ENCODE measurements at places on chromosomes 1 and 21.

- no peak for DNase-seq
Observed at GRCh38 chr1:213719462-213719861, 268.3 kb upstream of the PROX1 start.

DNA sequence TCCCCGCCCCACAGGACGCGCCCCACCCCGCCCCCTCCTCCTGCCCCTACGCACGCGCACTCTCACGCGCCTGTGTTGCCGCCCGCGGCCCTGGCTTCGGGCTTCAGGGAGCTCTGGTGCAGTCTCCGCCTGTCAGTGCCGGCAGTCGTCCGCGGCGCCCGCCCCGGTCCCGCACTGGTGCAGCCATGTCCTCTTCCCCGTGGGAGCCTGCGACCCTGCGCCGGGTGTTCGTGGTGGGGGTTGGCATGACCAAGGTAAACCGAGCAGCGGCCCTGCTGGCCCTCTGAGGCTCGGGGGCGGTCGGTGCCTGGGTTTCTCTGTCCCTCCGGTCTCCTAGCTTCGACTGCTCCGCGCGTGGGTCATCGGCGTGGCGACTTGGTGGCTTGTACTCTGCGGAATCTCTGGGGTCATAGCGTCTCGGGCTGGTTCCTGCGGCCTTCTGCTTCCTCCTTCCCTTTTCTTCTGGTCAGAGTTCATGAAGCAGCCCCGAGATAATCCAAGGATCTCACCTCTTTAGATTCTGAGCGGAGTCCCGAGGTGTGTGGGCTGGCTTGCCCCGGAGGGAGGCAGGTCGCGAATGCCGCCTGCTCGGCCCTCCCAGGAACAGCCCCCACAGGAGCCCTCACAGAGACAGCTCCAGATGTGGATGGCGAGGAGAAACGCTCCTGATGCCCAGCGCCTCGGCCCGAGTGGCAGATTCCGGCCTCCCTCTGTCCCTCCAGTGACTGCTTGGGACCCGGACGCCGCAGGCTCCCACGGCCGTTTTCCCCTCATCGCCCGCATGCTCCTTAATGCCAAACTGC, at the start of gene SCP2:
SCP2 (plus strand) TSS at position 65 of the 803 bp plus-strand sequence; CDS start at position 186, 121 bp downstream.
- no peak for DNase-seq

GRCh38 chr1:8870103-8870502, 8.4 kb downstream of the ENO1 start:
- no peak for DNase-seq

GRCh38 chr1:20980051-20980450, 192.9 kb upstream of the HP1BP3 start:
- no peak for DNase-seq

DNA sequence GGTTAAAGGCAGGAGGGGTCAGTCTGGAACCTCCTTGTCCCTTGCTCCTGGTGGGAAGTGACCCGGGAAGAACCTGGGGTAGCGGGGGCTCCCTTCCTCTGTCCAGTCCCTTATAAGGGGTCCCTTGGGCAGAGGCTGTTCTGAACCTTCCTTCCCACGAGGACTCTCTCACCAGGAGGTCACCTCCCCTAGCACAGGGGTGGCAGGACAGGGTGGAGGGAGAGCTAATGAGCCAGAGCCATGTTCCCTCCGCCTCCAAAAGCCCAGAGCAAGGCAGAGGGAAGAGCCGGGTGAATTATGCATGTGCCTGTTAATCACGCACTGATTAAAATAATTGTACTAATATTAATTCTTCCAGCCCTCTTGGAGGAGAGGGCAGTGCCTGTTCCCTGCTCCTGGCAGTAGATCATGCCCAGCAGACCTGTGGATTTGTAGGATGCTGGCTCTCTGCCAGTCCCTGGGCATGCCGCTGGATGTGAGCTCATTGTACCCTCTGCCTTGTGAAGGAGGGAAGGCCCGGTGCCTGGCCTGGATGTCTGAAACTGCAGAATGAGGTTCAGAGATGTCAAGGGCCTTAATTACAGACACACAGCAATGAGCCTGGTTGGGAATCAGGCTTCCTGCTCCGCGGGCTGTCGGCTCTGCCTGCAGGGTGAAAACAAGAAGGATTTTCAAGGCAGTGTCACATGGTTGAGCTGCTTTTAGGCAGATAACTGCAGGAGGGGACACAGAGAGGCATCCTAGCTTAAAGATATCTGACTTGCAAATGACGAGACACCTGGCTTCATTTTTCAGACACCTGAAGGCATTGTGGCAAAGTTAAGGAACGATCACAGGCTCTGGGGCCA, 68.2 kb downstream of the IGSF21 start:
- DNase-seq, result no peak

DNA sequence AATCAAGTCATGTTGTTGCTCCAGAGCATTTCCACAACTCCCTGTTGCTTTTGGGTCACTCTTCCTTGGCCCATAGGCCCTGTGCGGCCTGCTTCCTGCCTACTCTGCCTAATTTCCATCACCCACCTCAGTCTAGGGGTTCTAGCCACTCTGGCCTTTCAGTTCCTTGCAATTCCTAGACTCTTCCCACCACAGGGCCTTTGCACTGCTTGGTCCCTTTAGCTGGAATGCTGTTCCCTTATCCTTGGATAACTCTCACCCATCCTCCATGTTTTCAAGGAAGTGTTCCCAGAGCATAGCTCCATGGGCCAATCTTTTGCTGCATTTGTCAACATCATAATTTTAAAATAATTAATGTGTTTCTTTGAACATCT, 18.7 kb downstream of the EPHB2 start:
- DNase-seq, result no peak

DNA sequence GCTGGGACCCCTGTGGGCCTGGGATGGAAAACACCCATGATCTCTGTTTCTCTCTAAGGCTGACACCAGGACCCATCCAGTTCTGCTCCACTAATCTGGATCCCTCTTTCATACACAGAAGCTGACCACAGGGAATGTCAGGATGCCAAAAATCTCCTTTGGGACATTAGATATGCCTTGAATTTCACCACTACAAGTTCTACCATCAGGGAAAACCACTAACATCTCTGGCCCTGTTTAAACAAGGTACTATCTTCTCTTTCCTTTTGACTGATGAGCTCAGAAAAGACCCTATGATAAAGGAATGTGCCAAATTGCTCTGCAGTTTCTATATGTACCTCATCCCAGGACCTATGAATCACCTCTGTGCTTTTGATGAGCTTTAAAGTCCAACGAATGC, 10.2 kb upstream of the PLXNA2 start:
- no peak for DNase-seq
